ENCODE measurements at places on chromosomes 1 and 21.

- no peak for DNase-seq
Observed at GRCh38 chr1:88538222-88538899, 145.7 kb upstream of the PKN2 start.

DNA sequence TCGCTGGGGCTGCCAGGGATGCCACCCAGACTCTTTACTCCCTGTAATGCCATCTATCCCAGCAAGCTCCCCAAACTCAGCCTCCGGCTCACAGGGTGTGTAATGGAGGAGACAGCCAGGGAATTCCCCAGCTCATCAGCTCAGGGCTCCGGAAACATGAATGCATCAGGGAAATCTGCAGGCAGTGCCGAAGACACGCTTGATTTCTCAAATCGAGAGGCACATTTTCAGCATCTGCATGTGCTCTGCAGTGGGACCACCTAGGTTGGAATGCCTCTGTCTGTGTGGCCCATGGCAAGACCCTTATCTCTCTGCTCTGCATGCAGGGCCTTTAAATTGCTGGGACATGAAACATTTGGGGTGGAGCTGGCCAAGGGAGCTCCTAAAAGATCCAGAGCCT is 170.1 kb downstream of the TRABD2B start:
- no peak for DNase-seq

GRCh38 chr21:36587388-36587787 is 107.5 kb upstream of the CLDN14 start:
- no peak for DNase-seq

- DNase-seq, result no peak
Observed at GRCh38 chr1:240073097-240073496, 18.6 kb upstream of the FMN2 start.

- DNase-seq, result no peak
Observed at GRCh38 chr1:79737193-79737592, 730.7 kb upstream of the ADGRL4 start.

- DNase-seq, result no peak
Observed at GRCh38 chr1:225812488-225813213, 2.7 kb downstream of the EPHX1 start.

GRCh38 chr1:26799479-26800142 is 11.9 kb downstream of the PIGV start:
- peak; percentile 37 for DNase-seq

DNA sequence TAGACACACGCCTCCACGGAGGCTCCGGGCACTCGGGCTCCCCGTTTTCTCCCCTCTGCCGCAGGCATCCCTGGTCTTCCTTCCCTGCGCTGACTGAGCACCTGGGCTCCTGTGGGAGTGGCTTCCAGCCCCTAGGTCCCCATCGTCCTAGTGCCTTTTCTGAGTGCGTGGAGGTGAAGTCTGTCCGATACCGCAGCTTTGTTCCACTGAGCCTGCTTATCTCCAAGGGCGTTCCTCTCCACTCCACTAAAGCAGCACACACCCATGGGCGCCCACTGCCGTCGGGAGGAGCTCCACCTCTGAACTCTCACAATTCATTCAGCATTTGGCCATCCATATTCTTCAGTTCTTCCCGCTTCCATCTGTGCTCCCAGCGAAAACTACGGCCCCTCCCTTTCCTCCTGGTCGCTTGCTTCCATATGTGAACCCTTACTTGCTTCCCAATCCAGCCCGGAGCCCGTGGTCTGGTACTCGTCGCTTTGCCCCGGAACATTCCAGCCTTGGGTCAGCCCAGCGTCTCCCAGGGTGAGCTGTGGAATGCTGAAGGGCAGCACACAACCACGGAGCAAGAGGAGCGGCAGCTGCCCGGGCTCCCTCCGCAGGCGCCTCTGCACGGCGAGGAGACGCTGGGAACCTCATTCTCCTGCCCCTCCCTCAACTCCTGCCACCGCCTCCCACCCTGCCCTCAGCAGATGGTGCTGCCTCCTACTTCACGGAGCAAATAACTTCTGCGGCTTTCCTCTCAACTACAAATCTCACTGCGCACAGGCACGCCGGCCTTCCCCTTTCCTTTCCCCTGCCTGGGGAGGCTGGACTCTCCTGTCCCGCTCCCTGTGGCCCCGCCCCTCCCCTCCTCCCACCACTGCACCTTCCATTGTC is 27.5 kb downstream of the ATP8B2 start:
- peak; percentile 70 for DNase-seq

DNA sequence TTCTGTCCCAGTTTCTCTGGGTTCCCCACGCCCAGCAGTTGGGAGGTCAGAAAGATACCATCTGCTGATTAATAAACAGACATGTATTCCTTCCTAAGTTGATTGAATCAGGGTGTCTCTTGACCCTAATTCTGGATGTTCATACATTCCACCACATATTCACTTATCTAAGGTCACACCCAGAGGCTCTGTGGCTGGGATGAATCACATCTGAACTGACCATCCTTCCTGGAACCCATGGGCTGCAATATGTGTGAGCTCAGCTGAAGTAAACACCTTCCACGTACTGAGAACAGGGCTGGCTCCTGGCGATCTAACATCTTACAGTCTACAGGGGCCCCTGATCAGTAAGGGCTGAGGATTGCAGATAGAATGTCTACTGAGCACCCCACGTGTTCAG is 20.5 kb upstream of the TRABD2B start:
- no peak for DNase-seq

Measured in CD4-positive, alpha-beta T cell treated with Interleukin-17A for 4 hours (primary cell).